ENCODE measurements at places on chromosomes 1 and 21.

DNA sequence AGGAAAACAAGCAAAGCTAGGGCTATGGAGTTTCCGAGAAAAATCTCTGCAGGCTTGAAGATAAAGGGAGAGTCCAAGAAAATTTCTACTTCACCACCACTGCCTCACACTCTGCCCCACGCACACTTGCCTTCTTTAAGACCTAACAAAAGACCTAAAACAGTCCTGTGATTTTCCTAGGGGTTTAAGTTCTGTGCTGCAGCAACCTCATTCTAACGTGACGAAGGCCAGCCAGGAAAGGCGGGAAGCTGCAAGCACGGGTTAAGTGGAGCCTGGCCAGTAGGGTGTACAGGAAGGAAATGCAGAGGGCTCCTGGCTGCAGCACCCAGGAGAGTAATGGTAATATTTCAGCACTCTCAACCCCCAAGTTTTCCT, 1.5 kb downstream of the SPATA6 start:
- no peak for DNase-seq

GRCh38 chr21:29638138-29638537, 301.7 kb downstream of the GRIK1 start:
- no peak for DNase-seq

DNA sequence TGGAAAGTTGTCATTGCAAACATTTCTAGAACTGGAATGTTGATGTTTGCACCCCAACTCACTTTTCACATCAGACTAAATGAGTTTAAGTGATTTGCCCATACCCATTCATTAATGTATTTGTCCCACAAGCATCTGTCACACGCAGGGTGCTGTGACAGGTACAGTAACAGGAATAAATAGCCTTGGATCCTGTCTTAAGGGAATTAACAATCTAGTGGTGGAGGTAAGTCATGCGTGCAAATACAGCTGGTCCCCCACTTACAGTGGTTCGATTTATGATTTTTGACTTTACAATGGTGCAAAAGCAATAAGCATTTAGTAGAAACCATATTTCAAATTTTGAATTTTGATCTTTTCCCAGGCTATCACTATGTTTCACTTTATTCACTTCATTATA, 17.5 kb upstream of the PRDM2 start:
- DNase-seq = no peak

GRCh38 chr1:111672331-111672730, 52.7 kb downstream of the RAP1A start:
- no peak for DNase-seq

- no peak for DNase-seq
Observed at GRCh38 chr1:9270290-9270883, 22.3 kb upstream of the SPSB1 start.

DNA sequence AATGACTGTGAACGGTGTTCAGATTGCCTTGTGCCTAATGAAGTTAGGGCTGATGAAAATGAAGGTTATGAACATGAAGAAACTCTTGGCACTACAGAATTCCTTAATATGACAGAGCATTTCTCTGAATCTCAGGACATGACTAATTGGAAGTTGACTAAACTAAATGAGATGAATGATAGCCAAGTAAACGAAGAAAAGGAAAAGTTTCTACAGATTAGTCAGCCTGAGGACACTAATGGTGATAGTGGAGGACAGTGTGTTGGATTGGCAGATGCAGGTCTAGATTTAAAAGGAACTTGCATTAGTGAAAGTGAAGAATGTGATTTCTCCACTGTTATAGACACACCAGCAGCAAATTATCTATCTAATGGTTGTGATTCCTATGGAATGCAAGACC, 96.6 kb downstream of the ZFYVE9 start:
- DNase-seq = no peak

DNA sequence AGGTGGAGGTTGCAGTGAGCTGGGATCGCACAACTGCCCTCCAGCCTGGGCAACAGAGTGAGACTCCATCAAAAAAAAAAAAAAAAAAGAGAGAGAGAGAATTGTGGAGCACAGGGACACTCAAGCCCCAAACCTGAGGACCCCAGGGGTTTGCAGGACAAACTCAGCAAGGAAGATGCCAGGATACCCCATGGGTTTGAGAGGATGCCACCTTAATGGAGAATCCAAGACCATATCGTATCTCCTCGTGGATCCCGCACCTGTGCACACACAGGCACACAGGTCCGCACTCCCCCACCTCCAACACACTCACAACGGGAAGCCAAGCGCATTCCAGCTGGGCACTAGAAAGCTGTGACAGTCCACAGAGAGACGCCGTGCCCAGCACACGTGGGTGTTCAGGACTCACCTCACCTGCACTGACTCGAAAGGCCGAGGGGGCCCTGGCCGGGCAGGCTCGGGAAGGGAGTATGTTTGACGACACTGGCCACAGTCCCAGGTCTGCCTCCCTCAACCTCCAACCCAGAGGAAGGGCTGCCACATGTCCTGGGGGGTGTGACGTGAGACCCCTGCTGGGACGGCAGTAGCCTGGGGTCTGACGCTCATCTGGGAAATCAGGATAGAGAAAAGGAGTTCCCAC, 11.1 kb downstream of the CHD5 start:
- no peak for DNase-seq

DNA sequence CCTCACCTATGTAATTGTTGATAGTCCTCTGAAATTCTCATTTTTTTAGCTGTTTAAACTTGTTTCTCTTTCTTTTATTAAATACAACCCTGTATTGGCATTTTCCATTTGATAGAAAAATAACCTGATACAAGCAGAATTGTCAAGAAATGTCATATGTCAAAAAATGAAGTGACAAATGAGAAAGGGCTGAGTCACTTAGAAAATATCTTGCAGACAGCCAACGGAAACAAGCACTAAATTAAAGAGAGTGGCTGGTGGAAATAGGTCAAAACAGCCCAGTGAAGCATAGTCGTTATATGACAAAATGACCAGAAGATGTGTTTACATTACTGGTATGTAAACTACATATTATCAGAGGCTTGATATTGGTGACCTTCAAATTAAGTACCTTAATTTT, 484.4 kb downstream of the PLA2G4A start:
- no peak for DNase-seq

GRCh38 chr21:38903690-38904139, 98.0 kb downstream of the ETS2 start:
- DNase-seq = no peak

GRCh38 chr1:153364156-153364555, 6.5 kb downstream of the S100A9 start:
- DNase-seq = no peak

DNA sequence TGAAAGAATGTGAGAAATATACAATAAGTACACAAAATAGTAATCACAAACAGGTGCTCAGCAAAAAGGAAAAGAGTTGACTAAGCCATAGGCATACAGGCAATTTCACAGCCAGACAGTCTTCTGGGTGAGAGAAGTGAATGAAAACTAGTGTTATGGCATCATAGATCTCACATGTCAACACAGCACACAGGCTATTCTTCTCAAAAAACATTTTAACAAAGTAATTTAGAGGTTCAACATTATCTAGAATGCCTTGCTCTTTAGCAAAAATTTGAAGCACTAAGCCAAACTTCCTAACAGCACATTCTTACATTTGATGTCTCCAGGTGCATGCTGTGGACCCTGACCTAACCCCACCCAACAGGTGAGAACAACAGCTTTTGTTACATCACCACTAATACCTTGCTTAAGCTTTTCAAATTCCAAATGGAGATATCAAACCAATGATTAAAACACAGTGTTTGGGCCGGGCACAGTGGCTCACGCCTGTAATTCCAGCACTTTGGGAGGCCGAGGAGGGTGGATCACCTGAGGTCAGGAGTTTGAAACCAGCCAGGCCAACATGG, 30.5 kb downstream of the OTUD7B start:
- no peak for DNase-seq

DNA sequence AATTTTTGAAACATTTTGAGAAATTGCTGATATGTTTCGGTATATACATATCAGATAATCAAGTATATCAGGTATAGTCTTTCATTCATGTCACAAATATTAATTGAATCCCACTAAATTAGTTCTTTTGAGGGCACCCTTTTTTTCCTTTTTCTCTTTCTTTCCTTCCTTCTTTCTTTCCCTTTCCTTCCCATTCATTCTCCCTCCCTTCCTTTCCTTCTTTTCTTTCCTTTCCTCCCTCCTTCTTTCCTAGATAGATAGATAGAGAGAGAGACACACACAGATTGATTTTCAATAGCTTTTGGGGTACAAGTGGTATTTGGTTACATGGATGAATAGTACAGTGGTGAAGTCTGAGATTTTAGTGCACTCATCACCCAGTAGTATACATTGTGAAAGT, 5.7 kb downstream of the NSL1 start:
- DNase-seq = no peak

DNA sequence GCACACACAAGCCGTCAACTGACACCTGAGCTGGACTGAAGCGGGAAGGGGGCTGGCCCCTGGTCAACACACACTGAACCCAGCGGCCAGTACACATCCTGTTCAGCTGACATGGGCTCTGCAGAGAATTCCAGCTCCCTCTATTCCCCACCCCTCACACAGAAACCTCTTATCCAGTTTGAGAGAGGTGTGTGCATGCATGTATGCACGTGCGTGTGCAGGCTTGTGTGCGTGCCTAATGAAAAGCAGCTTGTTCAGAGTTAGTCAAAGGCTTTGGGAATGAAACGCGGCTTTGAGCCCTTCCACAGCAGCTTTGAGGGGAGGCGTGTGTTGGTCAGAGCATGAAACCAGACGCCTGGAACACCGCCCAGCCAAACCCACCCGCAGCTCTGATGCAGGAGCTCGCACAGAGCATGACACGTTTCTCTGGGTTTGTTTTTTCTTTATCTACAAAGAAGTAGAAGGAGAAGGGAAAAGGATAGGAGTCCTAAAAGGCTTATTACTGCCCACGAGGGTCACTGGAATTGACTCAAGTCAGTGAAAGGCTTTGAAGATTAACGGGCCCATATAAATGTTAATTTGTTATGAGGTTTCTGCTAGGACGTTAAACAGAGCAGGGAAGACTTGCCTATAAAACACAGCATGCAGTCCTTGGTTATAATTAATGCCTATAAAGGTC, 184.2 kb downstream of the ETS2 start:
- DNase-seq = no peak

GRCh38 chr1:37825506-37825905, 17.5 kb upstream of the YRDC start:
- DNase-seq = no peak

GRCh38 chr1:209208648-209209047, 374.9 kb upstream of the CAMK1G start:
- no peak for DNase-seq

DNA sequence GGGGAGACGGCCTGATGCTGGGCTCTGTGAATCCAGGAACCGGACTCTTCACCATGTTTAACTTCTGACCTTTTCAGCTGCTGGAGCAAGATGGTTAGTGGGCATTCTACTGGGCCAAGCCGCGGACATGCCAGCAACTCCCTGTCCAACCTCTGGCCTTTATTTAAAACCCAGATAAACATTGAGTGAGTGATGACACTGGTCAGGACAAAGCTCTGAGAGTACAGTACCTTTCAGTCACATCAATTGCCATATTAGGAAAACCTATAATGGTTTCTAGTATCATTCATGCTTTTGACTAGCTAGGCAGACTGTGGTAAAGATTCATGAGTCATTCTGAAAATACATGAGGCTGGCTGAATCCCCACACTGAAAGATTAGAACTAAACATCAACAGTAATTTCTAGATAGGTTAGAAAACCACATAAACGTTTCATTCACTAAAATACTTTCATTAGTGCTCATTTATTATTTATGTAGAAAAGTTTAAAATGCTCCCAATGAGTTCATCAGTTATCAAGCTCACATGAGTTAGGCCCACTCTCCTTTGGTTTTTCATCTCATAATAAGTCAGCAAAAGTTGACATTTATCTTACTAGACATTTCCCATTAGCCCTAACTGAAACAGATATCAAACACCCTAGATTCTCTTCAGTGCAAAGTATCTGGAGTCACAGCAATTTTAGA, 7.1 kb upstream of the ACTA1 start:
- DNase-seq = no peak

GRCh38 chr1:44346878-44347277, 8.2 kb downstream of the ERI3 start:
- no peak for DNase-seq

DNA sequence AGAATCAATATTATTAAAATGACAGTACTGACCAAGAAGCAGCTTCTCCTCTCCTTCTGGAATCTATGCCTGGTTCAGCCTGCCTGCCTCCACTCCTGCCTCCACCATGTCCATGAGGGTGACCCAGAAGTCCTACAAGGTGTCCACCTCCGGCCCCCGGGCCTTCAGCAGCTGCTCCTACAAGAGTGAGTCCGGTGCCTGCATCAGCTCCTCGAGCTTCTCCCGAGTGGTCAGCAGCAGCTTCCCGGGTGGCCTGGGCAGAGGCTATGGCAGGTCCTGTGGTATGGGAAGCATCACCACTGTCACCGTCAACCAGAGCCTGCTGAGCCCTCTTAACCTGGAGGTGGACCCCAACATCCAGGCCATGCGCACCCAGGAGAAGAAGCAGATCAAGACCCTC, 822.4 kb upstream of the NEGR1 start:
- no peak for DNase-seq

- DNase-seq = no peak
Observed at GRCh38 chr21:44702111-44702972, 5.4 kb downstream of the KRTAP10-12 start.

DNA sequence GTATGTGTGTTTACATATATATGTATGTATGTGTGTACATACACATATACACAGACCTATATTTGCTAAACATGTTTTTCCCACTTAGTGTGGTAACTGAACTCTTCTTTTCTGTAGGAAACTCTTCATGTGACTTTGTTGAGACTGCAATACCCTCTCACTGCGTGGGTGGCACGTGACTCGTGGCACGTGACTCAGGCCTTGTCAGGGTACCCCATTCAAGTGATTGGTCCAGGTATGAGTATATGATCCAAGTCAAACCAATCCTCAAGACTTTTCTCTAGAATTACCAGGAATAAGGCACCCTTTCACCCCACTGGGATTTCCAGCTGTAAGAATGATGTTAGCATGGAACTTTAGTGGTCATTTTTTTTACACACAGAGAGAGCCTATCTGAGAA, 149.2 kb upstream of the KCNK2 start:
- DNase-seq = no peak

- DNase-seq = no peak
Observed at GRCh38 chr1:37739222-37739621, 25.7 kb downstream of the EPHA10 start.

DNA sequence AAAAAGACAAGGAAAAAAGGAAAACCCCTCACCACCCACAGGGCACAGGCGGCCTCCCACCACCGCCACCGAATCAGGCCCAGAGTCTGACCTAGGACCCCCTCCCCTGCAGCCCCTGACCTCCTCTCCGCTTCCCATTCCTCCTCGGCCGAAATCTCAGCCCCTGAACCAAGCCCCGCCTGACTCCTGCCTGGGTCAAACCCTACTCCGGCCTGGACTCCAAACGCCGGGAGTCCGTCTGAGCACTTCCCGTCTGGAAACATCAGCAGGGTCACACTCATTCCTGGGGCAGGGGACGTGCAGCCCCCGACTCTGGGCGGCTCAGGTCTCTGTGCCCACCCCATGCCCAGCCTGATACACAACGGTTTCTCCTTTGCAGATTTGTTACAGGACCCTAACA, 26.4 kb upstream of the SUMO3 start:
- DNase-seq = no peak
